Bone marrow (tissue), 2 donors: ENCODE measurements at places on chromosomes 2 and 18.

DNA sequence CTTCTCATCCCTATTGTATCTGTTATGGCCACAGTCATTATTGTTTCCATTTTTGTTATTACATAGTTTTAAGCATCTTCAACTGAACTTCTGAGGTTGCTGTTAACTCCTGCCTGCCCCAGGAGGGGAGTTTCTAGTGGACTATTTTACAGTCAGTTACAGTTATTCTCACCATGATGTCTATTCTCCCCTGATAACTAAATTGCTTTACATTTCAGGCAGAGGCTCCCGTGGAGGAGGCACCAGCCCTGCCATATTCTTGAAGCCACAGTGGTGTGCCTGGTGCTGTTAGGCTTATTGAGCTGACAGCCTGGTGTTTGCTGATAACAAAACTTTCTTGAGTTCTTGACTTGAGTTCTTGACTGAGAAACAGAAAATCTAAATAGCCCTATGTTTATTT is 256.4 kb downstream of the TFCP2L1 start:
- no peak for DNase-seq

GRCh38 chr2:18398833-18399232 is 161.6 kb downstream of the RDH14 start:
- DNase-seq, result no peak

DNA sequence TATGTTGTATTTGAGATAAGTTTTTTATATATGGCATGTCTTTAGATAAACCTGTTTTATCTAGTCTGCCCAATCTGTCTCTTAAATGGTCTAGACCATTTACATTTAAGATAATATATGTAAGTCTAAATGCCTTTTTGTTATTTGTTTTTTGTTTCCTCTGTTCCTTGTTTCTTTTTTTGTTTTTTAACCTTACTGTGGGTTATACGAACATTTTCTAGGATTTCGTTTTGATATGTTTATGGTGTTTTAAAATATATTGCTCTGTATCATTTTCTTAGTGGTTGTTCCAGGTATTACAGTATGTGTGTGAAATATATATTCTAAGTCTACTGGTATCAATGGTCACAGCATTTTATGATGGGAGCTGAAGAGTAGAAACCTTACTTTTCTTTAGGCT is 13.3 kb downstream of the BCL2L11 start:
- DNase-seq, result no peak

DNA sequence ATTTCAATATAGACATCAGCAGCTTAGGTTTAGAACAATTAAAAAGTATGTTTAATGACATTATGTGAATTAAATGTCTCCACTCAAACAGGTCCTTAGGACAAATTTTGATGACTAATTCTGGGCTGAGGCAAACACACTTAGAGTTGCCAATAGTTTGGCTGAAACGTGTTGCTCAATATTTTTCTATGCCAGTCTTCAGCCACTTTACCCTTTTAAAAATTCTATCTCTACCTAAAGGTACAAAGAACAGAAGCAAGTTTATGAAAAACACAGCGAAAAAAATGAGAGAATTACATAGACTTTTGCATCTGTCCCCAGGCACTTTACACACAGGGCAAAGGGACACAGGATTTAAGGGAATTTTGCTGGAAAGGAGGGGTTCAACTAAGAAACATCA is 4.5 kb downstream of the IDH1 start:
- no peak for DNase-seq

DNA sequence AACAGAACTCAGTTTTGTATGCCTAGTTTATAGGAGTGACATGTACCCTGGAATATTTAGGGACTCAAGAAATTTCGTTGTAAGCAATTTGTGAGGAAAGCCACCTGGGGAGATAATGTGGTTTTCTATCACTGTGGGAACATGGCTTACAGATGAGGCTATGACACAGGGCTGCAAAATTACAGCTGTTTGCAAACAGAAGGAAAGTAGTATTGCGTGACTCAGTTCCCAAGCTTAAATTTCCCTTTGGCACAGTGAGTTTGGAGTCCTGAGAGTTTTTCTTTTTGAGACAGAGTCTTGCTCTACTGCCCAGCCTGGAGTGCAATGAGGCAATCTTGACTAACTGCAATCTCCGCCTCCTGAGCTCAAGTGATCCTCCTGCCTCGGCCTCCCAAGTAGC is 149.8 kb downstream of the MYO5B start:
- no peak for DNase-seq

DNA sequence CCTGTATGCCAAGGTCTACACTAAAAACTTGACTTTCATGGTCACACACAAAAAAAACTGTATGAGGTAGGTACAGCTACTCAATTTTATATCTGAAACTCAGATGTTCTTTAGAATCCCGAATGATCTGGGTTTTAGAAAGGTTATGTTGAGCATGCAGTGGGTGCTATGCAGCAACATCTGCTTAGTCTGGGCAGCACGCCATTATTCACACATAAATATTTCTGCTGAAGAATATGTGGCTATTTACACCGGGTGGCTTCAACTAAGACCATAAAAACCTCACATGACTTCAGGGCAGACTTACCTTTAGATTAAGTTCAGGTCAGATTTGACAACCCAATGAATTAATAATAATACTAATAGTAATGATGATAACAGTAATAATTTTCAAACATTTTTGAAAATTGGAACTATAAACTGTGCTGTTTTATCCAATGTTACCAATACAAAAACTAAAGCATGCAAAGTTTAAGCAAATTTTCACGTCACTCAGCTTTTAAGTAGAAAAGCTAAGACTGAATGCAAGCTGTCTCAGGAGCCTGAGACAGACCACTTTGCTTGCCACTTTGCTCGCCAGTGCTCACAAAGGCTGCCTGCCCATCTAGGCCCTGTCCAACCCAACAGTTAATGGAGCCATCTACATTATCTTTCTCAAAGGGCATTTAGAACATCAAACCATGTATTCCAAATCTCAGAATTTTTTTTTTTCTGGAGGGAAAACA is 292.0 kb downstream of the CNTNAP5 start:
- DNase-seq, result no peak

- DNase-seq, result no peak
These were observed 91.1 kb downstream of the ZNF532 start for GRCh38 chr18:58955738-58956137.

DNA sequence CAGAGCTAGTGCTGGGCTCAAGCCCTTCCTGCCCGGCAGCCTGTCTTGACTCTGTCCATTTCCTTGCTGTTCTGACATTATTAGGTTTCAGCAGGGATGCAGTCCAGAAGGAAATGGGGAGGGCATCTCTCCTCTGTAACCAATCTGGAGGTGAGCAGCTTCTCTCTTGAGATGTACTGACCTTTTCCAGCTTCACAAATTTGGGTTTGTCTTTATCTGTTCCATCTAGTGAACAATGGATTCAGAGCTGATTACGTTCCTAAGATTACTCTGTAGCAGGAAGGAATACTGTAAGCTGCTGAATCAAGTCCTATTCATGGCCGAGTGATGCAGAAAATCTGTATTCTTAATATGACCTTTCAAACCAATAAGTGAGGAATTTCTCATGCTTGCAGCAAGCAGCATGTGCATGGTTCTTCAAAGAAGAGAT is 11.0 kb downstream of the PLA2R1 start:
- no peak for DNase-seq

GRCh38 chr2:168166902-168167510 is 80.4 kb downstream of the STK39 start:
- no peak for DNase-seq

GRCh38 chr18:52738946-52739345 is 398.9 kb downstream of the DCC start:
- no peak for DNase-seq

DNA sequence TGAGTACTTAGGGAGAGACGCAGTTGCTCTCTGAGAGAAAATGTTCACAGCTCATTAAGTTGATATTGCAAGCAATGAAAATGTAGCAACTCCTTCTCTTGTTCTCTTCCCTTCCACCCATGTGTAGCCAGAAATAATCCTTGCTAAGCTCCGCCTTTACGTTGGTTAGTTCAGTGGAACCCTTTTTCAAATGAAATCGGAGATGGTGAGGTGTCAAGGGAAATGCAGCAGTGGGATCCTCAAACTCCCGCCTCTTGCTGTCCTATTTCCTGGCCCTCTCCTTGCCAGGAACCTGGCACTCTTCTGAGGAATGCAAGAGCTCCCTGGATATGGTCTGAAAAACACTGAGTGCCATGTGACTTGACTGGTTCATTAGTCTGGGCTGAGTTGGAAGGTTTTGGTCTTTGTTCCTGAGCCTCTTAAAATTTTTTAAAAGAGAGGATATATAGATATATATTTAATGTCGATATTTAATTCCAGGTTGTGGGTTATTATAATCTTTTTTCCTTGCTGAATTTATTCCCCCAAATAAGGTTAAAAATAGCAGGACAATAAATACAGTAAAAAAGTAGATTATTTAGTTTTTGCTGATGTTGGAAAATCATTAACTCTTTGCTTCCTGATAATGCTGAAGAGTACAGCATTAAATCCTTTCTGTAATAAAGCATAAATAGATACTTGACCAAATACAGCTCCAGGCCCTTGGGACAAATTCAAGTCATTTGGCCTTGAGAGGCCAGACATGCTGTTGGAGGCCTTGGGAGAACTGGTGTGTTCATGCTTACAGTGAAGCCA is 116.2 kb downstream of the EML6 start:
- no peak for DNase-seq

- DNase-seq, result peak; percentile 1
These were observed 799.7 kb upstream of the ACVR2A start for GRCh38 chr2:147045113-147045512.

DNA sequence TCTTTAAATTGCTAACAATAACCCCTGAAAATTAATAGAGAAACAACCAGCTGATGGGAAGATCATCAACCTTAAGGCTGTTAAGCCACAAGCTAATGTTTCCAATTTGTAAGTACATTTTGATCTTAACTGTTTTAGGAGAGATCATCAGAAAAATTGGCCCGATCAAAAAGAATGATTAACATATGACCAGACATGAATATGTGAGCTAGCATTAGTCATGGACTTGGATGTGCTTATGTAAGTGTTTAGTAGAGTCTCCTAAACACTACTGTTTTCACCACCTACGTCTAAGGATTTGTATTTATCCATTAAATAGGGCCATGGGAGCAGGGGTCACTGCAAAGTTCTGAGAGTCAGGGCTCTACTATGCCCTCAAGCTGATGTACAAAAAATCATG is 4.3 kb downstream of the LMAN1 start:
- no peak for DNase-seq

- DNase-seq, result no peak
These were observed 110.5 kb downstream of the ESCO1 start for GRCh38 chr18:21489919-21490495.

GRCh38 chr2:16241166-16242160 is 301.1 kb downstream of the MYCN start:
- DNase-seq, result no peak

DNA sequence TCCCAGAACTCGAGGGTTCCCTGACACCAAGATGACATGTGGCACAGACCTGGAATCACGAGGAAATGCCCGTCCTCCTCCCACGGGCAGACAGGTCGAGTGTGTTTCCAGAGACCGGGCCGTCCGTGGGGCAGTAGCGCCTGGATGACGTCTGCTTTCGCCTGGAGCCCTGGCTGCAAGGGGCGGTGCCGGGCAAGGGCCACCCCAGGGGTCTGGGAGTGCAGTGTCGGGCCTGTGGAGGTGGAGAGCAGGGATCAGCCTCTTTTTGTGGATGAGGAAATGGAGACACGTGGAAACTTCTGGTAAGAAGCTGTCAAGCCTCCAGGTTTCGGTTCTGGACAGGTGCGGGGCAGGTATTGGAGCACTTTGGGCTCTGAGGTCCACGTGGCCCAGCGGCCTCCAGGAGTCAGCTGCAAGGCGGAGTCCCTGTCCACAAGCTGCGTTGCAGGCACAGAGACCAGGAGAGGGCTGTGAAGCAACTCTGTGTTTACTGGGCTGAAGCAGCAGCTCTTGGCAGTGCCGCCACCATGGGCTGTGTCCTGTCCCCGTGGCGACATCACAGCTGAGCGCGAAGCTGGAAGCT is 25.6 kb downstream of the NFATC1 start:
- no peak for DNase-seq
